ENCODE measurements at places on chromosomes 2 and 18. TPM values are rescaled to one million over a fixed set of nuclear protein-coding genes. Genes with fewer than 3 reads are reported as not detected.

GRCh38 chr2:7098816-7099215, 181.6 kb downstream of the RNF144A start:
- DNase-seq = peak; percentile 65

- no peak for DNase-seq
Observed at GRCh38 chr2:60558536-60558935, 5.1 kb upstream of the BCL11A start.

DNA sequence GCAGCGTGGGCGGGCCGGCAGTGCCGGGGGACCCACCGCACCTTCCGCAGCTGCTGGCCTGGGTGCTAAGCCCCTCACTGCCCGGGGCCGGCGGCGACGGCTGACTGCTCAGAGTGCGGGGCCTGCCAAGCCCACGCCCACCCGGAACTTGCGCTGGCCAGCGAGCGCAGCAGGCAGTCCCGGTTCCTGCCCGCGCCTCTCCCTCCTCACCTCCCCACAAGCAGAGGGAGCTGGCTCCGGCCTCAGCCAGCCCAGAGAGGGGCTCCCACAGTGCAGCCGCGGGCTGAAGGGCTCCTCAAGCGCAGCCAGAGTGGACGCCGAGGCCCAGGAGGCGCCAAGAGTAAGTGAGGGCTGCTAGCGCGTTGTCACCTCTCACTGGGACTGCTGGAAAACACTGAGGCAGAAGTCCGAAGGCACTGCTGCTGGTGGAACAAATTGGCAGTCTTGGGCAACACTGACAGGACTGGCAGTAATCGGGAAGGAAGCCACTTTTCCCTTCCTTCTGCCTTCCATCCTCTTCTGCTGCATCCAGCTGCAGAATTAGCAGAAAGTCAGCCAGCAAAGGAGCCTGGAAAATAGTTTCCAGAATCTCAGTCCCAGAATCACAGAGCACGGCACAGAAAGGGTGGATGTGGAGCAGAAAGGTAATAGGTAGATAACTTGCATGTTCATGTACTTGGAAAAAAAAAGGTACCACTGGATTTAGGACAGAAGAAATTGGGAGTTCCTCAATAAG, 179.4 kb upstream of the FN1 start:
- peak; percentile 25 for DNase-seq

DNA sequence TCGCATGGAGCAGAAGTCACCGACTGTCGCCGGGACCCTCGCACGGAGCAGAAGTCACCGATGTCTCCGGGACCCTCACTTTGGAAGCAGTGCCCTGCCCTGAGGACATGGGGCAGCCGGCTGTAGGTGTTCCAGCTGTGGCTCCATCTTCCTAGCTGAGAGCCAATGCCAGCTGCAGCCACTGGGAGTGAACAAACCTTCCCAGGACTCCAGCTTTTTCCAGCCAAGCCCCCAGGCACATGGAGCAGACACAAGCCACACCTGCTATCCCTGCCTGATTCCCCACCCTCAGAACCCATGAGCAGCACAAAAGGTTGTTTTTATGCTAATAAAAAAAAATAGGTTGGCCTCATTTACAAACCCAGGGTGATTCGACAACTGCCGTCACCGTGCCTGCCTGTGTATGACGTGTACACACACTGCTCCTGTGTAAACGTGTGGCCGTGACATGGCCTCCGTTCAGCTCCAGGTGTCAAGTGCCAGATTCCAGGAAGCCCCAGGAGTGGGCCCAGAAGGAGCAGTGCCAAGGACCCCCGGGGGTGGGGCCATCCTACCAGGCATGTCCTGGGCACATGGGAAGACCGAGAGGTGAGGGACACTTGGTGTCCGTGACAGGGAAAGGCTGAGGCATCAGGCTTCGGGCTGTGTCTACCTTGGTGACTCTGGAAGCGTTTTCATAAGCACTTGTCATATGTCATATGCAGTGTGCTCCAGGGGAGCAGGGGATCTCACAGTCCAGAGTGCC, 91.5 kb downstream of the EIPR1 start:
- peak; percentile 88 for DNase-seq

- DNase-seq = no peak
Observed at GRCh38 chr2:12044857-12045256, 298.4 kb downstream of the LPIN1 start.

- DNase-seq = no peak
Observed at GRCh38 chr2:36459725-36460137, 104.2 kb downstream of the CRIM1 start.

GRCh38 chr18:33916200-33916599, 308.5 kb downstream of the NOL4 start:
- no peak for DNase-seq

DNA sequence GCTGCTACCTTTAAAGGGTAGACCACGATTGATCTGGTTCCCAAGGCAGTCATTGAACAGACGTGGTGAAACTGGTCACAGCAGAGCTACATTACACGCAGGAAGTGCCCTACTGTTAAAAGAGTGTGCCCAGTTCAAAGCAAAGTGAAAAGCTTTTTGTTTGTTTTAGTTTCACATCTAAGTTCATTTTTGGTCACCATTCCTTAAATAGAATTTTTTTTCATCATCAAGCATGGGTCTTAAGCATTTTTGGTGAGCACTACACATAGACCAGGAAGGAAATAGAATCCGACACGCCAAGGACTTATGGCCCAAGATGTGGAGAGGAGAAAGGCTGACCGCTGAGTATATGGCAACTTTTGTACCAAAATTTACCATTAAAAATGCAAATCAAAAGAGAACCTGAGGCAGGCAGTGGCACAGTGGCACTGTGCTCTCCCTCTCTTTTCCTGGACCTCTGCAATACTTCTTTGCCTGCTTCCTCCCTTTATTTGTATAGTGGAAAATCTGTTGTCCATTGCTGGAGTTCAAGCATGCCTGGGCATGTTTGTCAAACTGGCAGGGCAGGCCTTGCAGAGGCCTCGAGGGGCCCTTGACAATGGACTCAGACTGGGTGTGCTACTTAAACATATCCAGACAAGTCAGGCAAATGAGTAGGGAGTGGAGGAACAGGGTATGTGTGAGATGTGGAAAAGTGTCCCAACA, 42.6 kb upstream of the HNRNPA3 start:
- DNase-seq = no peak

DNA sequence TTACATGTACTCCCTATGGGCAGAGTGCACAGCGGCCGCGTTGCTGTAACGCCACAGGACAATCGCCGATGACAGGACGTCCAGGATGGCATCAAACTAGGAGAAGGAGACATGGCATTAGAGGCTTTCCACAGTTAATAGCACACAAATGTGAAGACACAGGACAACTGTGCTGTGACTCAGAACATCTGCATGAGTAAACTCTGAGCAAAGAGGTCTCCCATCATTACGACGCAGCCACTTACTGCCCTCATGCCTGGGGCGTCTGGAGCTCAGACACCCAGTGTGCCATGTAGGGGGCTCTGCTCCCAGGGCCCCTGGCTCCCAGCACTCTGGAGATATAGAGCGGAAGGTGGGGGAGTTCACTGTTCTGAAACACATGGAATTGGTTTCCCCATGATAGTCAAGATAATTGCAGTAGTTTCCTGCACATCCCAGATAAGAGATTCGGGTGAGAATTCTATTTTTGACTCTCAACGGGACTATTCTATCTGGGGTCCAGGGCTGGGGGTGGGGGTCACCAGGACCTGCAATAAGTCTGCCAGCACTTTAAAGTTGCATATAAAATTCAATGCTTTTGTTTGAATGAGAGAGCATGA, 168.1 kb downstream of the TMEM163 start:
- no peak for DNase-seq

DNA sequence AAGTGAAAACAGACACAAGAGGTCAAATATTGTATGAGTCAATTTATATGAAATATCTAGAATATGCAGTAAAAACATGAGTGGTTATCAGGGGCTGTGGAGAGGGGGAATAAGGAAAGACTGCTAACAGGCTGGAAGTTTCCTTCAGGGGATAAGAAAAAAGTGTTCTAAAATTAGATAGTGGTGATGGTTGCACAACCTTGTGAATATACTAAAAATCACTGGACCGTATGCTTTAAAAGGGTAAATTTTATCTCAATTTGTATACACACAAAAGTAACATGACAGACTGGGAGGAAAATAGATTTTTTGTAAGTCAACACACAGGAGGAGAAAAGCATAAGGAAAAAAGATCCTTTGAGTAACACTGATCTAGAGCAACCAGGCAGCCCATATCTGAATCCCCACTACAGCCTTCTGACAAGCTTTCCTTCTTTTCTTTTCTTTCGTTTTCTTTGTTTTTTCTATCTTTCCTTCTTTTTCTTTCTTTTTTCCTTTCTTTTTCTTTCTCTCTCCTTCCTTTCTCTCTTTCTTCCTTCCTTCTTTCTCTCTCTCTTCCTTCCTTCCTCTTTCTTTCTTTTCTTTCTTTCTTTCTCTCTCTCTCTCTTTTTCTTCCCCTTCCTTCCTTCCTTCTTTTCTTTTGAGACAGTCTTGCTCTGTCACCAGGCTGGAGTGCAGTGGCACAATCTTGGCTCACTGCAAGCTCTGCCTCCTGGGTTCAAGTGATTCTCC, 95.4 kb downstream of the AAK1 start:
- no peak for DNase-seq

- no peak for DNase-seq
Observed at GRCh38 chr2:113238871-113239839, 39.6 kb downstream of the PAX8 start.

GRCh38 chr2:134718023-134718816, 580 bp downstream of the TMEM163 start:
- DNase-seq = no peak

DNA sequence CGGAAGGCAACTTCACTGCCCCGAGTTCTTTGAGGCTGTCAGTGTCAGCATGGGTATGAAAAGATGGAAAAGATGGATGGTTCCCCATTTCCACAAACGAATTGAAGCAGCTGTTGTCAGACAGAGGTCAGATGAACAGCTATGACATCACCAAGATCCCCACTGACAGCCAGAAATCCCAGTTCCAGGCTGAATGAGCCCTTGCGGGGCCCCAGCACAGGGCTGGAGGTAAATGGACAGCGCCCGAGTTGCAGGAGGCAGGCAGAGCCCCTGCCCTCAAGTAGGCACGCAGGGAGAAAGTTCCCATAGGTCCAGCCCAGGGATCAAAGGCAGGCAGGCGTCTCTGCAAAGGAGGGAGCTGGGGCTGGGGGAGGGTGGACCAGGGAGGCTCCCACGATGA, 169.5 kb upstream of the AGAP1 start:
- peak; percentile 75 for DNase-seq

DNA sequence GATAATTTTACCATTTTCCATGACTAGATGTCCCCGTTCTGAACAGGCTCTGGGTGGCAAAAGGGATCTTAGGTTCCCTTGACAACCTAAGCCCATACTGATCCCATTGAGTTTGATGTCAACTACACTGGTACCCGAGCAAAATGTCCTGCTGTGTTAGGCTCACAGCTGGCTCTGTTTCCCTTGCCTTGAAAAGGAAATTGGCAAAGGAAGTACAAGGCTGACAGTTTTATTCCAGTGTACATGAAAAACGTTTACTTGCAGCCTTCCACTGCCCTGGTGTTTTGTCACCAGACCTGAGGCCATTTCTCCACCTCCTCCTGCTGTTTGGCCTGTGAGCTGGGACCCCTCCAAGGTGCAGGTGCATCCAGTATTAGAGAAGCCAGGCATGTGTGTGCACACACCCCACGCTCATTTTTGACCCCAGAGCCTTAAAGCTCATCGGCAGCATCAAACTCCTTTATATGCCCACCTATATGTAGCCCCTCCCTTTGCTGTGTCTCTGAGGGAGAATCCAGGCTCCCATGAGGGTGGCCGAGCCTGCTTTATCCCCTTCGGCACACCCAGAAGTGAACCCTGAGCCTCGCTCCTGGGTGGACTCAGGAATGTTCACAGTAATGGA, 171.3 kb downstream of the NDUFA10 start:
- no peak for DNase-seq

DNA sequence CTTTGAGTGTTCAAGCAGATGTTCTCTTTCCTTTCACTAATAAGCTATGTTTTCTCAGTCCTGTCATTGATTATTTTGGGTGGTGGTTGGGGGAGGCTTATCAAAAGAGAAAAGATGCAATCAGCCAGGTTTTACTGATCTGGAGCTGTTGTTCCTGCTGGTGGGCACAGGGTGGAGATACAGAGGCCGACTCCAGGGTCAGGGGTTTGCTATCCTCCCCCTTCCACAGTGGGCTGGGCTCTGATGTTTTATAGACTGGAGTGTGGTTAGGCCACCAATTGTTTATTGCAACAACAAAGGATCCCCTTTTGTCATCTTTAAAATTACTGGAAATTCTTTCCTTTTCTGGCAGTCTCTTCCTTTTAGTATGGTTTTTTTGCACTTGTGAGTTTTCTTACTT, 120.5 kb downstream of the TANC1 start:
- no peak for DNase-seq

DNA sequence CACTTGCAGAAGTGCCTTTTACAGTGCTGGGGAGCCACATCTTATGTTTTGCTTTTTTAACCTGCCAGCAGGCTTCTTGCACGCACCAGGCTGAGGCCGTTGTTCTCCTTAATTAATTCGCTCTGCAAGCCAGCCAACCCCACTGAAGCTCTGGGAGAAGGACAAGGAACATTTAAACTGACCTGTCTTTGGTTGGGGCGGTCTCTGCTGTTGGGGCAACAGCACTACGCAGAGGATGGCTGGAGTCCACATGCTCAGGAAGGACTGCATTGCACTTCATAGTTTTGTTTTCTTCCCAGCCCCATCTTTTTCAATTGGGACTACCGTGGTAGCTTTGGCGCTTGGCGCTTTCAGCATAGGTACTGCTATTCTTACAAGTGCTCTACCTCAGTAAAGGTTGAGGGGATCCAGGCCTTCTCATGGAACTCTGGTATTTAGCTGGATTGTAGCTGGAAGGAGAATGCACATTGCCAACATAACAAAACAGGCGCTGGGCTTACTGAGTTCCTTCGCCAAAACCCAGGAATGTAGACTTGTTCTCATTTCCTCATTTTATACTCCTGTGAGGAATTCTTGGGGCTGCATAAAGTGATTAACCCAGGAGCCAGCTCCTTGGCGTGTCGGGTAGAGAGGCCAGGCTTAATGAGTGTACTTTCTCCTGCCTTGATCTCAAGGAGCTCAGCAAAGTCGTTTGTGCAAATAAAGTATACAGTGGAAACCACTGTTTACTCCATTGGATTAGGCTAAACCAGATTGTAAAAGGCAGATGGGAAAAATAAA, 146.2 kb downstream of the PRKCE start:
- no peak for DNase-seq

- DNase-seq = peak; percentile 45
Observed at GRCh38 chr2:228747483-228747882, 523.6 kb downstream of the PID1 start.

D2HGDH gene
- total RNA-seq = 14.1 TPM

KCNK3 gene
- total RNA-seq = not detected

GPR155 gene
- 3.5 TPM for total RNA-seq

HOXD10 gene
- not detected for total RNA-seq

IL18R1 gene
- total RNA-seq = 4.7 TPM

DTNA gene
- 11.5 TPM for total RNA-seq

RBKS gene
- total RNA-seq = 1.1 TPM

RND3 gene
- 298 TPM for total RNA-seq

ASPRV1 gene
- 0.29 TPM for total RNA-seq

ALPI gene
- not detected for total RNA-seq

NDUFV2 gene
- 95.9 TPM for total RNA-seq

Data from osteoblast (primary cell).